ENCODE measurements at places on chromosomes 12 and 14. TPM values are rescaled to one million over a fixed set of nuclear protein-coding genes. Genes with fewer than 3 reads are reported as not detected.

Gene LIN7A
- total RNA-seq: 2.1 TPM

Gene OR6C65
- not detected for total RNA-seq

Gene SLC41A2
- total RNA-seq: 16.4 TPM

GRCh38 chr14:65167072-65167645, 64.8 kb upstream of the MAX start:
- peak; percentile 27 for DNase-seq

DNA sequence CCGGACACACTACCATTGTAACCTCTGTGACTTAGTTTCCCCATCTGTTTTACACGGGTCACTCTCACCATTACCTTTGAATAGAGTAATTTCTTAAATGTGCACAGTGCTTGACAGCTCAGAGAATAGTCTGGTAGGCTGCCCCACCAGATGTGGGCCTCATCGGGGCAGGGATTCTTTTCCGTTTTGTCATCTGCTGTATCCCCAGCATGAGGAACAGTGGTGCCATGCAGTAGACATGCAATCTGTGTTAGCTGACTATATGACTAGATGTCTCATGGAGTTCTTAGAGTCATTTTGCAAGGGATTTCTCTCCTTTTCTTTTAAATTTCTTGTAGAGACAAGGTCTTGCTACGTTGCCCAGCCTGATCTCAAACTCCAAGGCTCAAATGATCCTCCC, 44.9 kb upstream of the PLEKHG3 start:
- no peak for DNase-seq

DNA sequence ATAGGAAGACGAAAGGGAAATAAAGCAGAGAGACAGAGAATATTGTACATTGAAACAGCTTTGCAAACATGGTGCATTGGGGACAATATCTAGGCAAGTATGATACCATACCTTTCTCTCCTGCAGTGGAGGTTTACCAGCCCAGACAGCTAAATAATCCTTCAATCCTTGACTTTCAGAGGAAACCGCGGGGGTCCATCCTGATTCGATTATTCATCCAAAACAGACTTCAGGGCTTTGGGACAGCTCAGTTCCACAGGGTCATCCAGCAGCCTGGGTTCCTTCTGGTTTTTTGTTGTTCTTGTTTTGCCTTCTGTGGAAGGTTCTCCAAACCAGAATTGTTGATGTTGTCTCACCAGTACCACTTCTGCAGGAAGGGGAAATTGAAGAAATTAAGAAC, 81.5 kb downstream of the LGR5 start:
- DNase-seq: no peak

DNA sequence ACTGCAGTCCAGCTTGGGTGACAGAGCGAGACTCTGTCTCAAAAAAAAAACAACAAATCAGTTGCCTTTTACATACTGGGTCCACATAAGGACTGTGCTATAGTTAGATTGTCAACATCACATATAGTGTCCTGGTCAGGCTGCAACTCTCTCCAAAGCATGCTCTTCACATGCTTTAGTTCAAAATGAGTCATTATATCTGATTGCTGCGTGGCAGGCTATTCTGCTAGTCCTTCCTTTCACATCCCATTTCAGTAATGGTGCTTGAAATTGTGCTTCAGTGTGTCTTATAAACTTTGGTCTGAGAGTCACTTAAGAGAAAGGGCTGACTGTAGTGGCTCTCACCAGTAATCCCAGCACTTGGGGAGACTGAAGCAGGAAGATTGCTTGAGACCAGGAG, 6.9 kb downstream of the LETMD1 start:
- DNase-seq: no peak

DNA sequence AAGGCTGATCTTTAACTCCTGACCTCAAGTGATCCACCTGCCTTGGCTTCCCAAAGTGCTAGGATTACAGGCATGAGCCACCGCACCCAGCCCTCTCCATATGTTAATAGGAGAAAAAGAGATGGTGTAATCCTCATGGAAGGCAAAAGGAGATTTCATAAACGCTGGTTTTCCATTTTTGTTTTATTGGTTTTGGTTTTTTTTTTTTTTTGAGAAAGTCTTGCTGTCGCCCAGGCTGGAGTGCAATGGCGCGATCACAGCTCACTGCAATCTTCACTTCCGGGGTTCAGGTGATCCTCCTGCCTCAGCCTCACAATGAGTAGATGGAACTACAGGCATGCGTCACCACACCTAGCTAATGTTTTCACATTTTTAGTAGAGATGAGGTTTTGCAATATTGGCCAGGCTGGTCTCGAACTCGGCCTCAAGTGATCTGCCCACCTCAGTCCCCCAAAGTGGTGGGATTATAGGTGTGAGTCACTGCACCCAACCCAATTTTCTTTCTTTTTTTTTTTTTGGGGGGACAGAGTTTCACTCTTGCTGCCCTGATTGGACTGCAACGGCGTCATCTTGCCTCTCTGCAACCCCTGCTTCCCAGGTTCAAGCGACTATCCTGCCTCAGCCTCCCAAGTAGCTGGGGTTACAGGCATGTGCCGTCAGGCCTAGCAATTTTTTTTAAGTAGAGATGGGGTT, 8.1 kb downstream of the PTGES3 start:
- no peak for DNase-seq

GRCh38 chr14:95253039-95253630, 66.6 kb downstream of the CLMN start:
- no peak for DNase-seq

DNA sequence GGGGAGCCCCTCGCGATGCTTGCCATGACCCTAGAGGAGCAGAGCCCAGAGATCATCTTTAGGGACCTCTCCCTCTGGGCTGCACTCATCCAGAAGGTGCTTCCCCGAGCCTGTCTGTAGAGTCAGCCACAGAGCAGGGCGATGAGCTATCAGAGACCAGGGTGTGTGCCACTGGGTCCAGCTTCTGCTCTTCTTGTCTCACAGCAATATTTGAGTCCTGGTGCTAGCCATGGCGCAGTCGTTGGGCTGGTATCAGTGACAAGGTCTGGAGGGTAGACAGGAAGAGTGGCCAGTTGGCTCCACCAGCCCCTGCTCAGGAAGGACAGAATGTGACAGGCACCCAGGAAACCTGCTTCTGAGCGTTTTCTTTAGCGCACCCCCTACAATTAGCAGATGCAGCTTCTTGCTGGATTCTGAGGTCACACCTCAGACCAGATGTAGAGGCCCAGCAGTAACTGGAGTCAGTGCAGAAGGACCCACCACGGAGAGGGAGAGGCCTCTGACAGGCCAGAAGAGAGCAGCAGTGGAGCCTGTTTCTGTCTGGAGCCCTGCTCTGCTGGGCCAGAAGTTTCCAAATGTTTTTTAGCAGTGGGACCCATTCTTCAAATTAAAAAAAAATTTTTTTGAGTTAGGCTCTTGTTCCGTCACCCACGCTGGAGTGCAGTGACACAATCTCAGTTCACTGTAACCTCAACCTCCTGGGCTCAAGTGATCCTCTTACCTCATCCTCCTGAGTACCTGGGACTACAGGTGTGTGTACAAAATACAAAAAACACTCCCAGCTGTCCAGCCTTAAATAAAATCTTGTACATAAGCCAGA, 23.7 kb downstream of the ANKRD9 start:
- DNase-seq: no peak

All from activated T-helper 1 cell treated with anti-CD3 and anti-CD28 coated beads, Interleukin-12 subunit alpha, Interleukin-12 subunit beta, Interleukin-2, Interleukin-4 antibody, amounts not matched to agents 30 ng/mL and 10 ng/mL and 1 ng/mL, durations not matched to agents 14 hours and 24 hours and 36 hours (primary cell).